ENCODE measurements at places on chromosomes 5 and 9.

DNA sequence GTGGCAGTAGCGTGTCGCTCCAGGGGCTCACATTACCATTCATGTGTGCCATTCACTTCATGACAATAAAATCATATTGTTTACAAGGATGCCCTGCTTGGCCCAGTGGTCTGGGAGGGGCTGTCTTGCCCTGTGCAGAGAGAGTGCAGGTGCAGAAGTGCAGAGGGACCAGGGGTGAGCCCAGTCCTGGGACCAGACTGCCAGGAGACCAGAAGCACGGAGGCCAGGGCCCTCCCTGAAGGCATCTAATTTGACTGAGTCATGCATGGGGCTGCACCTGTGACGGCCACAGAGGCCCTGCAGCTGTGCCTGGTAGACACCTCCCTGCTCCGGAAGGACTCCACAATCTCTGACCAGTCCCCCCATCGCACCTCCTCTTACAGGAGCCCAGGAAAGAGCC, 164.4 kb upstream of the FOXD4L5 start:
- DNase-seq, result no peak

DNA sequence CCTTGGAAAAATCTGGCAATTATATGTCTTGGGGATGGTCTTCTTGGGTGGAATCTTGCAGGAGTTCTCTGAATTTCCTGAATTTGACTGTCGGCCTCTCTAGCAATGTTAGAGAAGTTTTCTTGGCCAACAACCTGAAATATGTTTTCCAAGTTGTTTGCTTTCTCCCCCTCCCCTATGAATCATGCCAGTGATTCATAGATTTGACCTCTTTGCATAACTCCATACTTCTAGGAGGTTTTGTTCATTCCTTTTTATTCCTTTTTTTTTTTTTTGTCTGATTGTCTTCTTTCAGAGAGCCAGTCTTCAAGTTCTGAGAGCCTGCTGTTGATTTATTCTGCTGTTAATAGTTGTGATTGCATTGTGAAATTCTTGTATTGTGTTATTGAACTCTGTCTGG, 56.7 kb upstream of the SLC44A1 start:
- peak; percentile 85 for DNase-seq

GRCh38 chr5:150661086-150661485, at the start of gene MYOZ3:
TSS of gene MYOZ3 (plus strand) at chr5:150661251. CDS start at chr5:150662942, 1,691 bp downstream.
- no peak for DNase-seq

DNA sequence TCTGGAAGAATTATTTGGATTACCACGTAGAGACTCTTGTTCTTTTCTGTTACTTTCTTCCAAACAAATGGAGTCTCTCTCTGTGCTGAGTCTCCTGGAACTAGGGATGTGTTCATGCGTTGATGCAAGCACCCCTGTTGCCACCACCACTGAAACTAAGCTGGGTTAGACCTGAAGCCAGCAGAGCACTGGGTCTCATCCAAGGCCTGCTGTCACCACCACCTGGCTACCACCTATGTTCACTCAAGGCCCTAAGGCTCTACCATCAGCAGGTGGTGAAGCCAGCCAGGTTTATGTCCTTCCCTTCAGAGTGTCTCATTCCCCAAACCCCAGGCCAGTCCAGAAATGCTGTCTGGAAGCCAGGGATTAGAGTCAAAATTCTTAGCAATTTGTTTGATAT, 13.3 kb downstream of the RIC1 start:
- DNase-seq, result no peak

GRCh38 chr5:82447913-82448312, 169.8 kb upstream of the RPS23 start:
- DNase-seq, result no peak

- no peak for DNase-seq
These were observed 22.5 kb upstream of the NINJ1 start for GRCh38 chr9:93156475-93157008.

GRCh38 chr9:78664370-78664769, 367.4 kb downstream of the PSAT1 start:
- DNase-seq, result no peak

- peak; percentile 79 for DNase-seq
These were observed 38.5 kb downstream of the DDX31 start for GRCh38 chr9:132631280-132631679.

- DNase-seq, result no peak
These were observed 52.2 kb upstream of the FGF10 start for GRCh38 chr5:44441460-44441859.

- DNase-seq, result peak; percentile 15
These were observed 76.7 kb upstream of the CXCL14 start for GRCh38 chr5:135655468-135655815.

- DNase-seq, result no peak
These were observed 171.7 kb downstream of the MACROH2A1 start for GRCh38 chr5:135227064-135228022.

GRCh38 chr9:2125906-2126305, 110.8 kb downstream of the SMARCA2 start:
- DNase-seq, result no peak

DNA sequence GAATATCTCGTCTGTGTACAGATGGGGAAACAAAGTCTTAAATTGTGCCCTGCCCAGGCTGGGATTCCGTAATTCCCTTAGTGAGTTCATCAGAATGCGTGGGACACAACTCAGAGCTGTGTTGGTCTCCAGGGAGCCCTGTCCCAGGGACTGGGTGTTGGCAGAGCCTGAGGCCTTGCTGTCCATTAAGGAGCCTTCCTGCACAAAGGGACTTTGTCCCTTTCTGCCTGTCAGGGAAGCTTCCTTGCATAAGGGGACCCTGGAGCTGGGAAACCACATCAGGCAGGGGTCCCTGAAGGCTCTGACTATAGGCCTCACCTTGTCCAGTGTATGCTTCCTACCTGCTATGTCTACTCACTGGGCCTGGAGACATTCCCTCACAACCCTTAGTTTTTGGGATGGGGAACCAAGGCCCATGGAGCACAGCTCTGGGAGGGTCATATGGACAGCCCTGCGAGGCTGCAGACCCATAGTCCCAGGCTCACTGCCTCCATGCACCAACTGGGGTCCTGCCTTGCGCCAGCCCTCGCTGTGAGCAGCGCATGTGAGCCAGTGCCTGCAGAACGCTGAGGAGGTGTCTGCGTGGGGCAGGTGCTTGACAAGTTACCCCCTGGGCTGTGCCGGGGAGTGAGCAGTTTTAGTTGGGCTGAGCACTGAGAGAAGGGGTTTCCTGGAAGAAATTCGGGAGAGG, 1.6 kb downstream of the CARD19 start:
- DNase-seq, result no peak

- no peak for DNase-seq
These were observed 761 bp upstream of the SHOC1 start for GRCh38 chr9:111795557-111795839.

GRCh38 chr9:15942831-15943424, 390.1 kb downstream of the CCDC171 start:
- DNase-seq, result peak; percentile 28

DNA sequence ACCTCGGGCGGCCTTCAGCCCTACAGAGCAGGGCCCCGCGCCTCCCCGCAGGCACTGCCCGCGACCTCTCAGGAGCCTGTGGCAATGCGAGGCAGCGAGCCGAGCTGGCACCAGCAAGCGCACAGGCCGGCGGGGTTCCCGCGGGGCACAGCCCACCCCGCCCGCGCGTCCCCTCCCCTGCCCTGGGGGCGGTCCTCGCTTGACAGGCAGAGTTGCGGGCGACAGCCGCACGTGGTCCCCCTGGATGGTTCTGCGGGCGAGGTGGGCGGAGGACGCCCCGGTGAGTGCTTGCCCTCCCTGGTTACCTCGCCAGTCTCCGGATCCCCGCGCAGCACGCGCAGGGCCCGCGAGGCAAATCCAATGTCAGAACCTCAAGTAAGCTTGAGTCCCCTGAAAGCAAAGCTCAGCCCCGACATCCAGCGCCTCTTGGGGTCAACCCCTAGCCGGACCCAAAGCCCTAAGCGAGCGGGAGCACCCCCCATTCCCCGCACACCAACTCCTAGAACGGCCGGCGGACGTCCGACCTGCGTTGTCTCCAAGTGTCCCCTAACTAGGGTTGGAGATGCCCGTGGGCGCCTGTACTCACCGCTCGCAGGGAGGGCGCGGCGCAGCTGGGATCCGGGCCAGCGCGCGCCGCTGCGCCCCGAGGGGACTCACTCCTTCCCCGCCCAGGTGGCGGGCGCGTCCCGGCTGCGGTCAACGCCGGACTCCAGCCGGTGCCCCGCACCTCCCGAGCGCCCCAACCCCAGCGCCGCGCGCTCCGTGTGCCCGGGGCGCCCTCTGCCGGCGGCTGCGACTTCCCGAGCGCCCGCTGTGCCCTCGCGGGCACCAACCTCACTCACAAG, at the start of gene DRD1:
Gene DRD1 (minus strand): TSS at position 123 of the 845 bp plus-strand sequence. CDS start 1,083 bp downstream, outside the sequence.
- DNase-seq, result peak; percentile 22

DNA sequence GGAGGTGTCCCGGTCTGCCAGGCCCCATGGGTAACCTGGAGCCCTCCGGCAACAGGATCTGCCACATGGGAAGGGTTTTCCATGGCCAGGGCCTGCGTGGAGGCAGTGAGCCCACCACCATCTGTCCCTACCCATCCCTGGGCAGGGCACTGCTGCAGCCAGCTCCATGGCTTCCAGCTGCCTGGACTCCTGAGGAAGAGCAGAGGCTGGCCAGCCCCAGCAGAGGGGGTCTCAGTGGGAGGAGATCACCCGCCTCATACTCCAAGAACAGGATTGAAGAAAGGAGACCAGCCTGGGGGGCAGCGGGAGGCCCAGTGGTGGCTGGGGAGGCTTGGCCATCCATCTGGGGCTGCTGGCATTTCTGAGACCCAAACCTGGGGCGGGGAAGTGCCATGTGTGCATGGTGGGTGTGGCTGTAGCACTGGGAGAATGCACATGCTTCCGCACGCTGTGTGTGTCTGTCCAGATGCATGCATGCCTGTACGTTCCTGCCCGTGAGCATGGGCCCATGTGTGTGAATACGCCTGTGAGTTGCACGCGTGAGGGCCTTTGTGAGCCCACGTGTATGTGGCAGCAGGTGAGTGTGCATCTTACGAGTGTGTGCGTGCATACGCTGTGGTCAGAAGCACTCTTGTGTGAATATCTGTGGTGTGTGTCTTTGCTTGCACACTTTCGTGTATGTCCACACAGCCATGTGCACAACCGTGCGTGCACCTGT, 78.5 kb downstream of the LMX1B start:
- DNase-seq, result no peak

GRCh38 chr9:109349421-109349846, 28.6 kb upstream of the EPB41L4B start:
- DNase-seq, result peak; percentile 92

GRCh38 chr5:10577371-10578292, 13.8 kb downstream of the ANKRD33B start:
- no peak for DNase-seq

Data from fibroblast of skin of abdomen (primary cell).